Activated CD4-positive, alpha-beta T cell treated with anti-CD3 and anti-CD28 coated beads, Interleukin-2, amount 50 U/mL, for 4 hours (primary cell): ENCODE measurements at places on chromosomes 5 and 9.

DNA sequence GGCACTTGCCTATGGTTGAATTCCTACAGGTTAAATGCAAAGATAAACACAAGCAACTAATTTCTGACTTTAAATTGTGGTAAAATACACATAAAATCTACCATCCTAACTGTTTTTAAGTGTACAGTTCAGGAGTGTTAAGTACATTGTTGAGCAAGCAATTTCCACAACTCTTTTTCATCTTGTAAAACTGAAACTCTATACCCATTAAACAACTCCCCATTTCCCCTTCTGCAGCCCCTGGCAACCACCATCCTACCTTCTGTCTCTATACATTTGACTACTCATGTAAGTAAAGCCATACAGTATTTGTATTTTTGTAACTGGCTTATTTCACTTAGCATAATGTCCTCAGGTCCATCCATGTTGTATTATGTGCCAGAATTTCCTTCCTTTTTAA, 38.5 kb upstream of the STX17 start:
- no peak for DNase-seq

GRCh38 chr9:93119703-93119952, 14.4 kb downstream of the NINJ1 start:
- no peak for DNase-seq

DNA sequence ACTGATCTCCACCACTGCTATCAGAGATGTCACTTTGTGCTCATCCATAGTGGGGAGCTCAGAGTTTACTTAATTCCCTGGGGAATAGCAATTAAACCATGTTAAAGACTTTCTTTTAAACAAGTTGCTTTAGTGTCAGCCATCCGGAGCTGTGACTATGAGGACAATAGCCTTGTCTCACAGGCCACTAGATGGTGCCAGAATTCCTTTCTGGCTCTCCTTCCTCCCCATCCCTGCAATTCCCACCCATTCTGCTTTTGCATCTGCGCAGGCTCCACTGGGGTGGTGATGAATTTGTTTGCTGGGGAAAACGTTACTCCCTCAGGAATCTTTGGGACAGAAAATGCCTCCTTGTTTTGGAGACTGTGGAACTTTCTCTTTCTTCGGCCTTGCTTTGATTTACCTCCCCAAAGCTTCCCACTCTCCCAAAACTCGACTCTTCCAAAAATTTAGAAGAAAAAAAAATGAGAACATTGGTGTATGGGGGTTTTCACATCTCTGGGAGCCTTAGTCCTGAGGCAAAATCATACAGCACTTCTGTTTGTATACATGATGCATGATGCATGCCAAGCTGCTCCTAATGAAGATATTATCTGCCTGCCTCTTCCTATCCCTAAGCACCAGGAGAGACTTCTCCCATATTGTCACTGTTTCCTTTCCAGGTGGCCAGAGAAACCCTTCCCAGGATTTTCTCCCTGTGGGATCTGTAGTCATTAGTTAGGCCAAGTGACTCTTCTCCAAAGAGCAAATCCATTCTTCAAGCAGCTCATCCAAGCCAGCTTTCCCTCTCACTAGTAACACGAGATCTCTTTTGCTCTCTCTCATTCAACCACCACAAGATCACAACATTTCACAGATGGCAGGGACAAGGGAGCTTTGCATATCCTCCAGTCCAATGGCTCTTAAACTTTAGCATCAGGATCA, 466.1 kb downstream of the TLR4 start:
- no peak for DNase-seq

- DNase-seq: no peak
Measured at GRCh38 chr5:63155310-63155631, 576.7 kb downstream of the LRRC70 start.

GRCh38 chr5:10286162-10286861, 21.4 kb downstream of the CMBL start:
- no peak for DNase-seq

DNA sequence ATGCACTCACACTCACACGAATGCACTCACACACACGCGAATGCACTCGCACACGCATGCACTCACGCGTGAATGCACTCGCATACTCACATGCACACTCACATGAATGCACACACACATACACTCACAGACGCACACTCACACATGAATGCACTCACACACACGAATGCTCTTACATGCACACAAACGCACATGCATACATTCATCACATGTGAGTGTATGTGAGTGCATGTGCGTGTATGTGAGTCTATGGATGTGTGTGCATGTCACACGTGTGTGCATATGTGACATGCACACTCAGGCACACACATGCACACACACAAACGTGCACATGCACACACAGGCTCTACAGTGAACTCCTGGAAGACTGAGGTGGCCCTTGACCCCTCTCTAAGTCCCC, 121.7 kb downstream of the ADAMTS2 start:
- DNase-seq: no peak

- no peak for DNase-seq
Measured at GRCh38 chr9:37582548-37583157, 6.5 kb upstream of the FBXO10 start.

- no peak for DNase-seq
Measured at GRCh38 chr5:106314221-106314824, 1356.4 kb downstream of the EFNA5 start.

- DNase-seq: no peak
Measured at GRCh38 chr5:87004101-87004500, 263.6 kb upstream of the RASA1 start.

- no peak for DNase-seq
Measured at GRCh38 chr5:120137582-120137981, 326.5 kb upstream of the PRR16 start.

DNA sequence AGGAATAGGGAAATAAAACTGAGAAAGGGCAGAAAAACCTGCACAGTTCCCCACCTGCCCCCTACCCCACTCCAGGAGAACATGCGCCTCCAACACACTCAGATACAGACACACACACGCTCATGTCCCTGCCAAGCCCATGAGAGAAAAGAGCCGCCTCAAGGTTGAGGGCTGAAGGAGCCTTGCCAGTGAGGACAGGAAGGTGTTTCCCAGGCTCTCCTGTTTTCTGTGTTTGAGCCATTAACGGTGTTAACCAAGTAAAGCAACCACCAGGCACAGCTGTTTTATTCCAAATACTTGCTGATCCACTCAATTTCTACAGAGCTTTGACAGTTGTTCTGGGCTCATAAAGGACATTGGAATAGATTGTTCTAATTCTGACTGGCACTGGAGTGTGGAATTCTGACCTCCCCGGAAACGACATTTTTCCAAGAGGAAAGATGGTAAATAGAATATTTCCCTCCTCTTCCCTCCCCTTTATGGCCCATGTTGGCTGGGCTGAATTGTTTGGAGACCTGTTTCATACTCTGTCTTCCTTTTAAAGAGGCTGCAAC, 238.0 kb downstream of the DMAC1 start:
- no peak for DNase-seq

DNA sequence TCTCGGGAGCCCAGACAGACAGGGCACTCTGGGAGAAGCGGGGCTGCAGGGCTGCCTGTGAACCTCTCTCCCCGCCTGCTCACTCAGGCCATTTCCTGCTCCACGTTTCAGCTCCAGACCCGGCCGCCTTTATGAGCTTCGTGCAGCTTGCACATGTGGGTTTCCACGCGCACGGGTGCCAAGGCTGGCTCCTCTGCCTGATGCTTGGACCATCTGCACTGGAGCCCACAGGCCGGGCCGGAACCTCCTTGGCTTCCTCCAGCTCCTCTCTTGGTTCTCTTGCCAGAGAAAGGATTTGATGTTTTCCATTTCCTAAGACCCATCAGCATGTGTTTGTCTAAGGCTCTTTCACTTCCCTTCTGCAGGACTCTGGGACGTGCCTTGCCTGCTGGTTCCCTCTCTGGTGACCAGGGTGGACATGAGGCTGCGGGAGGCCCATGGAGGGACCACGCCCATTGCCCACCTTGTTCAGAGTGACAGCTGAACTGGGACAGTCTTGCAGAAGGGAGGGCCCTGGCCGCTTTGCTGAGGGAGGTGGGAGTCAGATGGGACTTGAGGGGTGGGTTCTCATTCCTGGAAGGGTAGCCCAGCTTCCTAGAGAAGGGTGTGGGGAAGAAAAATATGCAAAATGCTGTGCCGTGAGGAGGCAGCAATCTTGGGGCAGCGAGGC, 23.3 kb upstream of the COL5A1 start:
- DNase-seq: no peak
